ENCODE measurements at places on chromosomes 5 and 9.

- no peak for DNase-seq
These were observed 23.1 kb upstream of the AKNA start for GRCh38 chr9:114410910-114411309.

- DNase-seq: no peak
These were observed 1018.9 kb upstream of the ARRDC3 start for GRCh38 chr5:92402045-92402444.

GRCh38 chr5:168207450-168208029, 83.9 kb upstream of the WWC1 start:
- DNase-seq: no peak

DNA sequence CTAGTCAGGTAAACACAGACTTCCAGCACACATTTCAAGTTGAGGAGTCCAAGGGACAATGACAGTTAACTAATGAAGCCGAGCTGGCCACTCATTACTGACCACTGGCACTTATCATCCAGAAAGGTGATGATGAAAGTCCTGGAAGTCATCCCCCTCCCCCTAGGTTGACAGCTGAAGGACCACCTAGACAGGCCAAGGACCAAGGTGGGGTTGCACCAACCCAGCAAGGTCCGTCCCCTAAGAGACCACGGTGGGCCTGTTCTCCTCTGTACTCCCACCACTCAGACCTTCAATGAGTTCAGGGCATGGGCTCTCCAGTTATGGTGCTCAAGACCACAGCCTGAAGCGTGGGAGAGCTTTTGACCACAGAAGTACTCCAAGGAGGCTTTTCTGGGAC, 13.2 kb downstream of the P4HA2 start:
- no peak for DNase-seq

DNA sequence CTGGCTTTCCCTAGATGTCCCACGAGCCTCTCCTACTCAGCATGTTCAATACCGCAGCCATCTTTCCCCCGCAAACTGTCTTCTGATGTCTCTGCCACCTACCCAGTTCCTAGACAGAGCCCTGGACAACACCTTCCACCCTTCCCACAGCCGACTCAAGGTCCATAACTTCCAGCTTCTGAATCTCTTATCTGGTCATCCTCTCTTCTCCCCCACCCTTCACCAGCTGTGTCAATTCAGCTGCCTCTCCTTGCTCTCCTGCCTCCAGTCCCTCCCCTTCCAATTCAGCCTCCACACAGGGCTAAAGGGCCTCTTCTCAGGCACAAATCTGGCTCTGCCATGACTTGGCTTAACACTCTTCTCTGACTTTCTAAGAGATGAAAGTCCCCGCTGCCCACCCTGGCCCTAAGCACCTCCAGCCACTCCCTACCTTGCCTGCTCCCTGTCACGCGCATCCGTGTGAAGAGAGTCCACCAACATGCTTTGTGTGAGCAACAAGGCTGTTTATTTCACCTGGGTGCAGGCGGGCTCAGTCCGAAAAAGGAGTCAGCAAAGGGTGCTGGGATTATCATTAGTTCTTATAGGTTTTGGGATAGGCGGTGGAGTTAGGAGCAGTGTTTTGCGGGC, 25.2 kb downstream of the AQP7 start:
- DNase-seq: no peak

- DNase-seq: no peak
These were observed 8.7 kb downstream of the IGIP start for GRCh38 chr5:140134277-140134935.

DNA sequence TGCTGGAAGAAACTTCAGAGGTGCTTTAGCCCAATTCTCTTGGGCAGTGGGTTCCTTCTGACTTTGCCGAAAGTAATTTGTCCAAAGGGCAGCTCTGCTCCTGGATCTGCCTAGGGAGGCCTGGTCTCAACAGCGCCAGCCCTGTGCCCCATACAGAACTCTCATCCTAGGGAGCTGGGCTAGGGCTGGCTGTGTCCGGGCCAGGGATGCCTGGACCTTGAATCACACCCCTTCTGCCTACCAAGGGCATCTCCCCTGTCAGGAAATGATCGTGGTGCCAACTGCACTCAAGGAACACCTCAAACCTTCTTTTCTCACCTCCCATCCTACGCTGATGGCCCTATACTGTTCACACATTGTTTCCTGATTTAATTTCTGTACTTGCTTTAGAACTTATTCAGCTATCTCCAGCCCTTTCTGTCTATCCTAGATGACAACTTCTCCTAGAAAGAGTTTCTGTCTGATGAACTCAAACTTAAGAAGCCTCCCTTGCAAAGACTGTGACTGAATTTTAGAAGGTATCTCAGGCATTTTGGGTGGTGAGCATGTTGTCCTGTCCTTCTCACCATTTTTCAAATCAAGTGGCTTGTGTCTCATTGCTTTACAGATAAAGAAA, 37.4 kb upstream of the NFIB start:
- DNase-seq: no peak

DNA sequence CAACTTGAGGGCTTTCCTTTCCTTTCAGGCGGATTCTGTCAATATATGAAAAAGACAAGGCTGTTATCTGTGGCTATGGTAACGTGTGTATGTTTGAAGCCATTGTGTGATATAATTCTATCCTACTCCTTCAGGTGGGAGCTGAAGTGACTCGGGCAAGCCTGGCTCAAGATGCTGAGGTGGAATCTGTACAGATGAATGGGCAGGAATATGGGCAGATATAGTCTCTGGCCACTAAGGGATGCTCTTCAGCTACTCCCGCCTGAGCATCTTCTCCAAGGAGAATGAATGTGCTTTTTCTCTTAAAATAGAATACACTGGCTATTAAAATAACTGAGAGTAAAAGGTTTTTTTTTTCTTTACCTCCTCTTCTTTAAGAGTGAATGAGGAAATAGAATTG, 244.8 kb downstream of the ADGRV1 start:
- no peak for DNase-seq

DNA sequence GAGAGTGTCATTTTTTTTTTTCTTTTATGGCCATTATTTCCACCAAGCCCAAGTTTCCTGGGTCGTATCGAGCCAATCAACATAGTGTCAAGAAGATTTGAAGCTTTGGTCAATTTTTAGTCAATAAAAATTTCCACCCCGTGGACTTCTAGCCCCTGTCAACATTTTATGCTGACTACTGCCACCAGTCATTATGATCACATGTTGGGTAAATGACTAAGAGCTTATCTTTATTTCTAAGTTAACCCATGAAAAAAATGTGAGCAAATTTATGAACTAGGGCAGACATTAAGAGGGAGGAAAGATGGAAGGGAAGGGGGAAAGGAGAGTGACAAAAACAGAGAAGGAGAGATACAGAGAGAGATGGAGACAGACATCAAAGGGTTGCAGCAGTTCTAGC, 143.5 kb upstream of the ALDH1B1 start:
- no peak for DNase-seq

DNA sequence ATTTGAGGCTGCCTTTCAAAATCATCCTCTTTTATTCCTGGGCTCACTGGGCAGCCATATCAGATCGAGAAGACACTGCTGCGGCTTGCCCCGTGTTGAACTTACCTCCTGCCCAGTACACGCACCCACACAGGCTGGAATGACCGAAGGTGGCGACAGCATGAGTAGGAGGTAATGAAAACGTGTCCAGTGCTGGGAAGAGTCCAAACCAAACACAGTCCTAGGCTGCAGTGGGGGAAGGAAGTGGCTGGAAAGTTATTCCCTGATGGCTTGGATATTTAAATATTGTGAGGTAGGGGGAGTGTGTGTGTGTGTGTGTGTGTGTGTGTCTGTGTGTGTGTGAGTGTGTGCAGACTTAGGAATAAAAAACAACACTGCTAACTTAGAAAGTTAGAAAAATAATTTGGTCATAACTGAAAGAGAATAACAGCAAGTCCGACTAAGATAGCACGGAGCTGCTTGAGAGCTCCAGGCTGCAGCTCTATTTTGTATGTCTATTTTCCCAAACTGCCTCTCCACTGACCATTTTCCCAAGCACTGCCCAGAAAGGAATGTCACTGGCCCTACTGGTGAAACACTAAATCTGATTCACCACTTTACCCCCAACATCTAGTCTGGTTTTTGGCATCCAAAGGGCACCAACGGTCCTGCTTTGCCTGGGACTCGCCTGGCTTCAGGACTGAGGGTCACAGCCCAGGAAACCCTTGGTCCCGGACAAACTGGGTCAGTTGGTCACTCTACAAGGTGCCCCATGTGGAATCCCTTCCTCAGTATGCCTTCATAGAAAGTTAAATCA, 41.2 kb downstream of the ANKH start:
- no peak for DNase-seq

DNA sequence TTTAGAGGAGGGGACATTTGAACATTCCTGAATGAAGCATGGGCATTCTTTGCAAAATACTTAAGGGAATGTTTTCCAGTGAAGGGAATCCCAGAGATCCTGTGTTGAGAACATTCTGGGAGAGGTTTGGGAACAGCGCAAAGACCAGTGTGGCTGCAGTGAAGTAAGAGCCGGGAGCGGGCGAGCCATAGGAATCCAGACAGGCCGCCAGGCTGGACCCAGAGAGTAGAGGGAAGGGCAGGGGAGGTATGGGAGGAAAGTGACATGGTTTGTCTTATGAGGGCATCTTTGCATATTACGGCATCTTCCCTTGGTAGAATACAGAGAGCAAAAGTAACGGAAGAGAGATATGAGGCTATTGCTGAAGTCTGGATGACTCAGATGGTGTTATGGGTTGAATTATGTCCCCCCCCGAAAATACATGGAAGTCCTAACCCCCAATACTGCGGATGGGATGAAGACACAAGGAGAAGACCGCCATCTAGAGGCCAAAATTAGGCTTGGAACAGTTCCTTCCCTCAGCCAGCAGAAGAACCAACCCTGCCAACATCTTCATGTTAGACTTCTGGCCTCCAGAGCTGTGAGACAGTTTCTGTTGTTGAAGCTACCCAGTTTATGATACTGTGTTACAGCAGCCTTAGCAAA, 268.2 kb downstream of the MAST4 start:
- DNase-seq: peak; percentile 37

- no peak for DNase-seq
These were observed 622.6 kb downstream of the DTWD2 start for GRCh38 chr5:118365718-118366117.

GRCh38 chr5:65831276-65831675, 95.1 kb upstream of the ERBIN start:
- no peak for DNase-seq

DNA sequence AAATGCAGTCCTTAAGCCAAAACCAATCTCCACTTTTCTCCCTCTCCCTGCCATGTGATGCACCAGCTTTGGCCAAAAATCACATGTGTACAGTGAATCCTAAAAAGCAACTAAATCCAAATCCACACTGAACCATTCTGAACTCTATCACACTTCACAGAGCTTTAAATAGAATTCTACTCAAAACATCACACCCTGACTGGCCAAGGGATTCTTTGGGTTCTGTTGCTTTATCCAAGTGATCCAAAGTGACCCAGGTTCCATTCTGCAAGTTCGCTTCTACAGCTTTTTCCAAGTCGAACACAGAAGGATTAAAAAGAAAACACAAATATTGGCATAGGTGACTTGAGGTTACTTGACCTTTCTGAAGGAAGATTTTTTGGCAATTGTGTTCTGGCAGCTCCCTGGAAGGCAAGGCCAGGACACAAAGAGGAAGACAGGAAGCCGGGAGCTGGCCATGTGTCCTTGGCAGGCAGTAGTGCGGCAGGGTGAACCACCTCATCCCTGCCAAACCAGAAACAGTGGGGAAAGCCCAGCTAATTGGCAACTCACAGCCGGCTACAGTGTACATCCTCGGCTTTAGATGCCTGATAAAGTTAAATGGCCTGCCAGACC, 115.0 kb downstream of the NFIB start:
- no peak for DNase-seq

- DNase-seq: no peak
These were observed 539.6 kb upstream of the CLINT1 start for GRCh38 chr5:158398360-158399201.

DNA sequence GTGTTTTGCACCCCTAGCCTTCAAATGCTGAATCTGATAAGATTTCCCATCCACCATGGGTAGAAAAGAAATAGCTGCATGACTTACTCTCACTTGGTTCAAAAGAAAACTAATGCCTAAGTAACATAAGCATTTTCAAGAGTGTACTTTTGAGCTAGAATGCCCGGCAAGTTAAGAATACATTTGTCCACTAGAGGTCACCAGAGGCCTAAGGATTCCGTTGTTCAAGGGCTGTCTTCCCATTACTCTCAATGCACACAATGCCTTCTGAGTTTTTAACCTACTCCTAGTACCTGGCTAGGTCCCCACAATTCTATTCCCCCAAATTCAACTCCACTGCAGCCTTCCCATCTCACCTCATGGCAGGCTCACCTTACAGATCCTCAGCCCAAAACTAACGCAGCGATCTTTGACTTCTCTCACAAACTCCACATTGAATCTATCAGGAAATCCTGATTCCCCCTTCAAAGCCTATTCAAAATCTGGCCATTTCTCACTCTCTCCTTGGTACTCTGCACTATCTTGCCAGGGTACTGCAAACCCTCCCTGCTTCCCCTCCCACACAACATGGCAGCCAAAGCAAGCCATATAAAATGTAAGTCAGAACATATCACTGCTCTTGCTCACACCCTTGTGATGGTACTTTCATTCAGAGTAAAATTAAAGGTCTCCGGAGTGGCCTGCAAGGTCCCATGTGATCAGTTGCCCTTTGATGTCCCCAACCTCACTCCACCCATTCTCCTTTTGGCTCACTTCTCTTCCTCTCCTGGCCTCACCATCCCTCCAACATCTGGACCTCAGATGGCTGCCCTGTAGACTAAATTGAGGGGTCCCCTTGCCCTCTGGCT, 13.4 kb downstream of the OXCT1 start:
- DNase-seq: peak; percentile 56

DNA sequence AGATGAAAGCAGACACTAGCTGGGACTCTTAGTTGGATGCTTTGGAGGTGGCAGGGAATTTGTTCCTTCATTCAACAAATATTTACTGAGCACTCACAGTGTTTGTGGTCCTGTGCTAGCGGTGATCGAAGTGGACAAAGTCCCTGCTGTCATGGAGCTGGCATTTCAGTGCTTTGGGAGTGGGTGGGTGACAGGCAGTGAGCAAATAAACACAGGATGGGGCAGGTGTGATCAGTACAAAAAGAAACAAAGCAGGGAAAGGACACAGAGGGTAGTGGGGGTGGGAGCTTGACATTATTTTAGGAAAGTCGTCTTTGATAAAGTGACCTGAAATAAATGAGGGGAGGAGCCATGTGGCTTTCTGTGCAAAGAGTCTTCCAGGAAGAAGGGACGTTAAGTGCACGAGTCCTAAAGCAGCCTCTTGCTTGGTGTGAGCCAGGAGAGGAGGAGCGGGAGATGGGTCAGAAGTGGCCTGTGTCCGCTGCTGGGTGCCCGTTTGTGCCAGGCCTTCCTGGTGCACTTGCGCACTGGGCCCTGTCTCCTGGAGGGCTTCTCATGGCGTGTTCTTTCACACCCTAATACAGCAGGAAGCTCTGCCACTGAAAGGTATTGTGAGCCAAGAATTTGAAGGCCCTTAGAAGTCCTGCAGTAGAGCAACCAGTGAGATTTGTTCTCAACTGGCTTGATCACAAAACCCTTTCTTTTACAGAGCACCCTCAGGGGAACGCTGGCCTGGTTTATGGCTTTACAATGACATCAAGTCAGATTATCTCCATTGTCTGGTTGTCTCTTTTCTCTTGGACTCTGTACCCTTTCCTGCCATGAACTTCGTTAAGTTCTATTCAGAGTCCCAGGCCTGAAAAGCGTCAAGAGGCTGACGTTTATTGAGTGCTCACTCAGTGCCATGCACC, 14.8 kb downstream of the NDST1 start:
- no peak for DNase-seq
